ENCODE measurements at places on chromosomes 16 and 17.

DNA sequence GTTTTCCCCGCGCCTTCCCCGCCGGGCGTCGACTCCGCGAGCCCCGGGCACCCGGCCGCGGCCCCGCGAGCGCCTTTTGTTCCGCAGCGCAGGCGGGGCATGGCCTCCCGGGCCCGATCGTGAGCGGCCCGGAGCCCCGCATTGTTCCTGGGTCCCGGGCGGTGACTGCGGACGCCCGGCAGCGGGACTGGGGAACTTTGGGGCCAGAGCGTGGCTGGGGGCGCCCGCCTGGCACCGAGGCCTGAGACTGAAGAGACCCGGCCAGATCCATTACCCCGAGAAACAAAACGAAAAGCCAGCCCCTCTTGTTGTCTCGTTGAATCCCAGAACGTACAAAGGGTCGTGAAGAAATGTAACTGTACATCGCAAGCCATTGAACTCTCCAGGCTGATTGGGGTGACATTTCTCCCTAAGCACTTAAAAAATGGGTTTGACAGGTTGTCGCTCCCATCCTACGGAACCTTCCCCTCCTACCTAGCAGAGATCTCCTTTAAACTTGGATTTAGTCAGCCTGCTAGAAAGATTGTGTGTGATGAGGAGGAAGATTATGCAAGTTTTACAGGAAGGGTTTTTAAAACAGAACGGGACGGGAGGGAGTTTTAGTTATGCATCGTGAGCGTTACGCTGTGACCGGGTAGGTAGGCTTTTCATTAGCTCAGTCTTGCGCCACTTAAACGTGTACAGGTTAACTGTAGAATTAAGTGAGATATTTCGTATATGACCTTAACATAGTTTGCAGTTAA lies 825 bp downstream of the METTL9 start:
- no peak for DNase-seq

DNA sequence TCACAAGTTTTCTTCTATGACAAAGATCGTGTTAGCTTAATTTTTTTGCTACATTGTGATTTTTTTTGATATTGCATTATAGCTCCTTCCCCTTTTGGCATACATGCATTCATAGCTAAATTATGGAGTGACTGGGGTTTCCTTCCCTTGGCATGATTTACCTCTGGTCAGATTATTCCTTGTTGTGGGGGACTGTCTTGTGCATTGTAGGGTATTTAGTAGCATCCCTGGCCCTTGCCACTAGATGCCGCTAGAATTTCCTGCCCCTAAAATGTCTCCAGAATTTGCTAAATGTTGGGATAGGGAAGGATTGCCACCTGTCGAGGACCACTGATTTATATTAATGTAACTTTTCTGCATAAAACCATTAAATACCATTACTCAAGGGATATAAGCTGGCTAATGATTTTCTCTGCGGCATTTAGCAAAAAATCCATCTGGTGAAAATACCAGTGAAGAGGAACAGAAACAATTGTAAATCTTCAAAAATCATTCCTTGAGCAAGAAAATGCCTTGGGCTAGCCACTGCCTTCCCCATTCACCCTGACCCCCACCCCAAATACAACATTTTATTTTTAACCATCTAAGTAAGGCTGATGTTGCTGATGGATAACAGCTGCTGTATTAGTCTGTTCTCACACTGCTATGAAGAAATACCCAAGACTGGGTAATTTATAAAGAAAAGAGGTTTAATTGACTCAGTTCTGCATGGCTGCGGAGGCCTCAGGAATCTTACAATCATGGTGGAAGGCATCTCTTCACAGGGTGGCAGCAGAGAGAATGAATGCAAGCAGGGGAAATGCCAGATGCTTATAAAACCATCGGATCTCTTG lies 195.2 kb downstream of the MAP2K6 start:
- DNase-seq, result no peak

- DNase-seq, result no peak
Observed at GRCh38 chr17:1104222-1104621, 75.6 kb downstream of the ABR start.

GRCh38 chr17:48593840-48594537 lies 410 bp upstream of the HOXB5 start:
- peak; percentile 96 for DNase-seq

DNA sequence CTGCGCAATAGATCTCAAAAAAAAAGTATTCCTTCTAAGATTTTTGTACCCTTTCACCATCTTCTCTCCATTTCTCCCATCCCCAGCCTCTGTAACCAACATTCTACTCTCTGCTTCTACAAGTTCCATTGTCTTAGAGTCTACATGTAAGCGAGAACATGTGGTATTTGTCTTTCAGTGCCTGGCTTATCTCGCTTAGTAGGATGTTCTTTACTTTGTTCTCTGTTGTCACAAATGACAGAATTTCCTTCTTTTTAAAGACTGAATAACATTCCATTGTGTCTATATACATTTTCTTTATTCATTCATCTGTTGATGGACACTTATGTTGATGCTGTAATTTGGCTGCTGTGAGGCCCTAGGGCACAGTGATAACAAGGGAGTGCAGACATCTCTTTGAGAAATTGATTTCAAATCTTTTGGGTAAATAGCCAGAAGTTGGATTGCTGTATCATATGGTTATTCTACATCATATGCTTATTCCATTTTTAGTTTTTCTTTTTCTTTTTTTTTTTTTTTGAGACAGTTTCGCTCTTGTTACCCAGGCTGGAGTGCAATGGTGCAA lies 37.7 kb upstream of the MYH10 start:
- DNase-seq, result no peak

GRCh38 chr16:78142788-78143187 lies 43.3 kb downstream of the WWOX start:
- DNase-seq, result no peak

All from NCI-H2081 treated with DMSO at 0.1 percent for 48 hours (cell line).